ENCODE measurements at places on chromosomes 3 and 15.

GRCh38 chr3:96027718-96028117 lies 786.7 kb upstream of the EPHA6 start:
- DNase-seq, result no peak

DNA sequence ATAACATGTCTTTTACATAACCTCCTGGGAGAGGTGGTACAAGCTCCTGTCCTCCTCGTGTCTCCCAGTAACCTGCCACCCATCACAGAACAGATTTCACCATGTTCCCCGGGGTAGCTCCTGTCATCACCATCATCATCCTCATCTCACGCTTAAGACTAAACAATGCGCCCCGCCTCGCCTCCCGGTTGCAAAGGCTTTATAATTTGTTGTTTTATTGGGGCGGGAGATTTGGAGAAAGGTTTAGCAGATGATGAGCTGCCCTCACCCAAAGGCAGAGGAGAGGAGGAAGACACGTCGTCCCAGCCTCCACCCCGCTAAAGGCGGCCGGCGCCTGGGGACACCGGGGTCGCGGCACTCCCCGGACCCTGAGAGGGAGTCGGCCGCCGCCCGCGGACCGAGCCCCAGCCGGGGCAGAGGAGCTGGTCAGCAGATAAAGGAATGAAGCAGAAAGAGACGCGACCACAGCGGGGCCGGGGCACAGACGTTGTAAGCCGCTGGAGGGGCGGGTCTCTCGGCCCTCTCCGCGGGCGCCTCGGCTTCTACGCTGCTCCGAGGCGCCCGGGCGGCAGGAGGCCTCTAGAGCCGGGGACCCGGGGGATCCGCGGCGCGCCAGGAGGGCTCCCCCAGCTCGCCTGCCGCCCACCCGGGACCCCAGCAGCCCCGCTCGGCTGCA lies 589 bp downstream of the HERC1 start:
- peak; percentile 73 for DNase-seq

DNA sequence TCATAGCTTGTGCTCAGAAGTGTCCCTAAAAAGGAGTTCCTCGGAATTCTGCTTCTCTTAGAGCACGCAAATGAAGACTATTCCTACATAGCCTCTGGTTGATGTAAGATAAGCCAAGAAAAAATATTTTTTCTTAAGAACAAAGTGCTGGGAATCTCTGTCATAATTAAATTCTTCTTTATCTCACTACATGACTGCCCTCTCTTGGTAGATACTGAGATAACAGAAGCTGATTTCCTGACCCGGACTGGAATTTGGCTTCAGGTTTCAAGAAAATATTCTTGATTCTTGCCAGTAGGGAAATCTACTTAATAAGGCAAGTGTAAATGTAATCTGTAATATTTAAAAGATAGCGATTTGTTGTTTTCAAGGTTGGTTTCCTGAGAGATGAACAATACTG lies 31.3 kb upstream of the SETMAR start:
- no peak for DNase-seq

DNA sequence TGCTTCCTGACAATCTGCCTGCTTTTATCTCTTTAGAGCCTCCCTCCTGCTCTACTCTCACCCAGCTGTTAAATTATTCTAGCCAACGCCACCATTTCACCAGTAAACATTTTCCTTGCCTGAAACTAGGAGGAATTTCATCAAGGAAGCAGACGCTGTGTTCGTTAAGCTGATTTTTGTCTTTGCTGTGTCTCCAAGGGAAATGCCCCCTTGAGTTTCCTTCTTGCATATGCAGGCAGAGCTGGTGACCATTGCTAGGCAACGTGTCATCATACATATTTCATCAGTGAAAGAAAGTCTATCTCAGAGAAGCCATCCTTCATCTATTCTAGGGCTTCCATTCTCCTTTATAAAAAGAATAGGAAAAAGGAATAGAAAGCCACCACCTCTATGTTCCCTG lies 87.0 kb upstream of the ST8SIA2 start:
- no peak for DNase-seq

- DNase-seq, result peak; percentile 98
These were observed 2.8 kb downstream of the DUSP7 start for GRCh38 chr3:52053307-52054304.

- DNase-seq, result no peak
These were observed 19.3 kb upstream of the NRROS start for GRCh38 chr3:196620161-196620604.

DNA sequence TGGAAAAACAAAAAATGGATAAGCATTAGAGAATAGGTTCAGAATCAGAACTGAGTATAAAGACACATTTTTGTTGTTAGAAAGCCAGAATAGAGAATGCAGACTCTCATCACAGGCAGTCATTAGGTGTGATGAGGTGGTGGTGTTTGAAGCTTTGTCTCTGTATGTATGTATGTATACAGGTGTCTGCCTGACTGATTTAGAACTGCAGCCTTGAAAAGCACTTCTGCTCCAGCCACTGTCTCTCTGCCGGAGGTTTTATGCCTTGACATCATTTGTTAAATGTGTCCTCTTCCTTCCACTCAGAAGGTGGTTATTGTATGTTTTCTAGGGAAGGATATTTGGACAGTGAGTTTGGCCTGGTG lies 80.7 kb upstream of the ZBED2 start:
- DNase-seq, result no peak

- DNase-seq, result no peak
These were observed 34.6 kb downstream of the SH3BP5 start for GRCh38 chr3:15297608-15298350.

GRCh38 chr3:120506076-120506827 lies 55.5 kb upstream of the FSTL1 start:
- no peak for DNase-seq

DNA sequence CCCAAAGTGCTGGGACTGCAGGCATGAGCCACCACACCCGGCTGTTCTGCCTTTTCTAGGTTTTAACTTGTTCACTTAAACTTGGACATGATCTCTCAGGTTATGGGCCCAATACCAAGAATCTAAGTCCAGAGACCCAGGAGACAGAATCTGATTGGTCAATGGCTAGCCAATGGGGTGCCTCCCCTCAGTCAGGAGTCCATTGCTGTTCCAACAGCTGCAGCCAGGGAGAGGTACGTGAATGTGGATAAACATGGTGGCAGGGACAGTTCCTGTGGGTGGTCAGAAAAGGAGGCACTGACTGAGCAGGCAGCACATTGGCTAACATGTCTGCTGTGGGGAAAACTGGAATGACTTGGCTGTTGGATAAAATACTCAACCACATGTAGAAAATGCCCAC lies 140.3 kb downstream of the RPLP1 start:
- no peak for DNase-seq

GRCh38 chr3:132772252-132772651 lies 50.0 kb upstream of the NPHP3 start:
- no peak for DNase-seq

DNA sequence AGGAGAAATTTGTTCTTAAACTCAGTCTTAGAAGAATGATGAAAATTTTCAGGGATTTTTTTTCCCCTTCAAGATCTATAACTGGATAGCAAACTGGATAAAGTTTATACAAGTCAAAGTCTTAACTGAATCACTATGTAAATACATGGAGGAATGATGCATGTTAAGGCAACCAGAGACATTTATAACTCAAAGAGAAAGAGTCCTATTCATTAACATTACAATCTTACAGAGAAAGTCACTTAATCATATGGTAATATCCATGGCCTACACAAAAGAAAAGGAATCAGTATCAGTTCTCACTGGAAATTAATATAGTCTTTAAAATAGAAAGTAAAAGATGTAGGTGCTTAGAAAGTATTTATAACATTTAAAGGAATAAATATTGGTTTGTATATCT lies 869.1 kb downstream of the TBL1XR1 start:
- DNase-seq, result no peak
